ENCODE measurements at places on chromosomes 11 and 22.

- no peak for DNase-seq
Observed at GRCh38 chr11:117219995-117220394, 11.9 kb downstream of the PCSK7 start.

DNA sequence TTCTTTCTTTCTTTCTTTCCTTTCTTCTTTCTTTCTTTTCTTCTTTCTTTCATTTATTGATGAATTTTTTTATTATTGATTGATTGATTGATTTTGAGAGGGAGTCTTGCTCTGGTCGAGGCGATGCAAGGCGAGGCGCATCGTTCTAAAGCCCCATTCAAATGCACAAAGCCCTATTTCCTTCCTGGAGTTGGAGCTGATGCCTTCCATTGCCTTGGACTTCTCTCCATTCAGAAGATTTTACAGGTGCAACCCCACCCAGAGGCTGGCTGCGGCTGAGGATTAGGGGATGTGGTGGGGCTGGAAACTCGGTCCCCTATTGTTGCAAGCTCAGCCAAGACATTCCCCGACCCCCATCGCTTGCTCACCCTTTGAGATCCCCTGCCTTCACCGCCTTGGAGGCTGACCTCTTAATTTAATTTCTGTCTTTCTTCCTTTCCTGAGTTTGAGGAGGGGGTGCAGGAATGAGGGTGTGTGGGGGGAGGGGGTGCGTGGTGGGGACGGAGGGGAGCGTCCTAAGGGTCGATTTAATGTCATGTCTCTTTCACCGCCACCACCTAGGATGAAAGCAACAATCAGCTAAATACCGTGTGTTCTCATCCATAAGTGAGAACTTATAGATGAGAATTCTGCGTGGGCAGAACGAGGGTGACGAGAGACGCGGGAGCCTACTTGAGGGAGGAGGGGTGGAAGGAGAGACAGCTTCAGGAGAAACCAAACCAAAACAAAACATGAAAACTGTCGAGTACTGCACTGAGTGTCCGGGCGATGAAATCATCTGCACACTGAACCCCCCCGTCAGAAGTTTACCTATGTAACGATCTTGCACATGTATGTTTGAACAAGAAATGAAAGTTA, 3913.9 kb upstream of the OR11H1 start:
- DNase-seq: no peak

- DNase-seq: no peak
Observed at GRCh38 chr11:109378034-109378433, 44.0 kb upstream of the C11orf87 start.

DNA sequence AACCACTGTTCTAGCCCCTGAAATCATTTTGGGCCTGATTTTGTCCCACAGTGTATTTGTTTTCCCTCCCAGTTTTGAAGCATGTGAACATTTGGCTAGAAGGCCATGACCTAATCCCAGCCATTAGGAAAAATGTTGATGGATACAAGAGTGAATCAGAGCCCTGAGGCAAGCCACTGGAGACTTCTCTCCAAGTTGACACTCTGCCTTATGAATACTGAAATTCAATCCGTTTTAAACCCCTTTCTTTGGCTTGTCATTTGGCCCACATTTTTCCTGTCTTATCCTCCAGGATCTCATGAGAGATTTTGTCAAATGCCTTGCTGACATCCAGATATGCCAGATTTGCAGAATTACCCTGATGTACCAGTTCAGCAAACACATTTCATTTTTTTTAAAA, 158.8 kb downstream of the FAT3 start:
- DNase-seq: no peak

DNA sequence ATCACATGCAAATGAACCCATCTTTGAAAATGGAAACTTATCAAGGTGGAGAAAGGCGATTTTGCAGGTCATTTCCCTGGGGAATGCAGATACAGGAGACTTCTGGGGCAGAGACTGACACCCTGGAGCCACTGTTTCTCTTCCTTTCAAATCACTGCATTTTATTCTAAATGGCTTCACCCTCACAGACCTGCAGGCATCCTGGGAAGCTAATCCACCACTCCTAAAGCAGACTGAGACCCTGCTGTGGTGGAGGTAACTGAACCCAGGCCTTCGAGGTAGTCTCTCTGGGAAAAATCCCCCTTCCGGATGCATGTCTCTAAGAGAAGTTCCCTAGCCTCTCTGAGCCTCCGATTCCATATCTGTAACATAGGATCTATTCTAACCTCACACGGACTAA, 20.9 kb upstream of the CSNK2A3 start:
- no peak for DNase-seq

- no peak for DNase-seq
Observed at GRCh38 chr22:20240447-20240764, 27.7 kb downstream of the RTN4R start.

DNA sequence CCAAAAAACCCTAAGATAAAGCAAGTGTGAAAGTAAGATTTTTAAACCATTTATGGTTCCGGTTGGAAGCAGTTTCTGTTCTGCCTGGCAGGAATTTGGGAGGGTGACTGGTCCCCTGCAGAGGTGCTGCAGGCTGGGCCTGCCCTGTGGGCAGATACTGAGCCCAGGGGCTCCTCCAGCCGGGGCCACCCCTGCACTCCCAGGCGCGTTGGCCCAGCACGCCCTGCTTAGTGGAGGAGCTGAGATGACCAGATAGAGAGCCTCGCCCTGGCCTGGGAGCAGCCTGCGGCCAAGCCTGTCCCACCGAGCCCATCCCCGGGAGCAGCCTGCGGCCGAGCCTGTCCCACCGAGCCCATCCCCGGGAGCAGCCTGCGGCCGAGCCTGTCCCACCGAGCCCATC, 8.0 kb downstream of the PHLDA2 start:
- no peak for DNase-seq

DNA sequence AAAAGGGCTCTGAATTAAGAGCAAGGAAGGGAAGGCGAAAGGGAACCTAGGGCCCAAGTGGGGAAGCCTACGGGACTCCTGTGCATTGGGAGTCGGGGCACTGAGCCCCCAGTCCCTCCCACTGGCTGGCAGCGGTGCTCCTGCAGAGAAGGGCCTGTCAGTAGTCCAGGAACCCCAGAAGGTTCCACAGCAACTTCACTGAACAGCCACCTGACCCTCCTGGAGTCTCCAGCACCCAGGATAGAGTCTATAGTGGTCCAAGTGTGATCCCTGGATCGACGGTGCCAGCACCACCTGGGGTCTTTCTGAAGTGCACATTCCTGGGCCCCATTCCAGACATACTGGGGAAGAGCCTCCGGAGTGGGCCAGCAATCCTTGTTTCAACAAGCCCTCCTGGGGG, 100.0 kb upstream of the B3GAT1 start:
- DNase-seq: no peak

DNA sequence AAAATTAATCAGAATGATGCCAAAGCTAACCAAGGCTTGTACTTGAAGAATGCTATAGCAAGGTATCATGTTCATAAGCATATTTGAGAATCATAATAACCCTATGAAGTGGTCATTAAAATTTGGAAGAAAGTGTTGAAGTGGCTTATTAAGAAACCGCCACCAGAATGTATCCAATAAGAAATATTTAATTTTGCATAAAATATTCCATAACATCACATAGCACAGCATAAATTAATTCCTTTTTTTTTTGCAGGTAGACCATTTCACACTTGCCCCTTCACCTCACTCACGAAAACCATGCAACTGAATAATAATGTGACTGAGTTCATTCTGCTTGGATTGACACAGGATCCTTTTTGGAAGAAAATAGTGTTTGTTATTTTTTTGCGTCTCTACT, at the start of gene OR4C16:
OR4C16 (plus strand) TSS at position 301 of the 400 bp plus-strand sequence; CDS start at position 301, 0 bp downstream.
- DNase-seq: no peak

Measured in right lobe of liver (tissue), 6 donors.